Activated CD4-positive, CD25-positive, alpha-beta regulatory T cell (primary cell): ENCODE measurements at places on chromosomes 12 and 14.

DNA sequence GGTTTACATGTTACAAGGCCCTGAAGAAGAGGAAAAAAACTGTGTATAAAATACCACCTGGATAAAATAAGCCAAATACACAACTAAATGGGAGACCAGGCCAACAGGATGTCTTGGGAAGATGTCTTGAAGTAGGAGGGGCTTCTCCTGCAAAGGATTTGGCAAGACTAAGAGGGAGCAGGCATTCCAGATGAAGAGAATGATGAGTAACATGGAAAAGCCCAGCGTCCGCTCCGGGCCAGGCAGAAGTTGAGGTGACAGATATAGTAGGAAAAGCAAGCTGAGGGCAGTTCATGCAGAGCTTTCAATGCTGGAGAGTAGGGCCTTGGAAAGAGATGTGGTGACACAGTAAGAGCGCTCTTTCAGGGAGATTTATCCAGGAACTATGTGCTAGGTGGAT is 16.1 kb upstream of the EIF4B start:
- no peak for DNase-seq

GRCh38 chr12:40292788-40293429 is 68.1 kb downstream of the LRRK2 start:
- no peak for DNase-seq

- DNase-seq, result no peak
These were observed 82.5 kb downstream of the SH2B3 start for GRCh38 chr12:111488271-111488670.

GRCh38 chr12:104439137-104439536 is 17.6 kb upstream of the CHST11 start:
- DNase-seq, result no peak

DNA sequence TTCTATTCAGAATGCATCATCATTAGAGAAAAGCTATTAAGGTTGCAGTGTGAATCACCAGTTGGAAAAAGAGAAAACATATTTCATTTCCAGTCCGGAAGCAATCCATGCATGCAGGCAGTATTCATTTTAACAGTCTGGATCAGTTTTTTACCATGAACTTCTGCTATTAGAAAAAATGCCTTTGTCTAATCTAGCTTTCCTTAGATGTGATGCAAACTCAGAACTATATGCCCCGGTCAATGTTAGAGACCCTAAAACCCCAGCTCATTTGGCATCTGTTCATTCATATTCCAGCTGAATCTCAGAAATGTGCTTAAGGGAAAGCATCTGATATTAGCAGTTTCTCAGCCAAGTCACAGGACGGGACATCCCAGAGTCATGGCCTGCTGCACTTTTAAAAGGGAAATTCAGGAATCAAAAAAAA is 8.5 kb downstream of the IRAK3 start:
- no peak for DNase-seq

- DNase-seq, result no peak
These were observed 83.4 kb upstream of the NOS1 start for GRCh38 chr12:117444781-117445180.

GRCh38 chr12:71158361-71158882 is 623 bp upstream of the TSPAN8 start:
- no peak for DNase-seq

DNA sequence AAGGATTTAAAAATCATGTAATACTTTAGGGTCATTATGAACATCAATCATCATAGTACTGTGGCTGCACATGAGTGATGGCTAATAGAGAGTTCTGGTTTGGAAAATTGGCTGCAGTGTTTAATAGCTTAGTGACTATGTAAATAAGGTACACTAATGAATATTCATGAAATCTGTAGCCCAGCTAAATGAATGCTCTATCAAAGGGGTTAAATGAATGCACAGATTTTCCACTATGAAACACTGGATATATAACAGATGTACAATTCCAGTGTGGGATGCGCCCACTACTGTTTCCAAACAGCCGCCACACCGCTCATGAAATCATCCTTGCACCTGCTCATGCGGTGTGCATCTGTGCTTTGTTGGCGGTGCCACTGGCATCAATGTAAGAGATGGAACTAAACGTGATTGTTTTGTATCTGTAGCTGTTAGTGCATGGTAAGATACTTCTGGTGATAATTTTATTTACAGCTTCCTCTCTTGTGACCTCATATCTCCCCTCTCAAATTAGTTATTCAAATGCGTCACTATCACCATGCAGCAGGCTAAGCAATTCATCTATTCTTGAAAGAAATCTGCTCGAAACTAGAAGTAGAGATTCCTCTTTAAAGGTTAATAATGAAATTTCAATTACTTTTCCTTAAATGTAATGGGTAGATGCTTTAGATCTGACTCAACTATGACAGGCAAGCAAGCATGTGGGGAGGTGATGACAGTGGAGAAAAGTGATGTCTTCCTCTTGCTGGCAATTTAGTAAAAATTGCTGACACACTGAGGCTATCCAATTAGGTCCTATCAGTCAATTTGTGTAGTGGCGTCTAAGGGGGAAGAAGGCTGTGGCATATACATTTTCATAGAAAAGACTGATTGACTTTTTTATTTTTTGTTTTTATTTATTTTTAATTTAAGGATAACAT is 433.6 kb downstream of the AEBP2 start:
- DNase-seq, result no peak

DNA sequence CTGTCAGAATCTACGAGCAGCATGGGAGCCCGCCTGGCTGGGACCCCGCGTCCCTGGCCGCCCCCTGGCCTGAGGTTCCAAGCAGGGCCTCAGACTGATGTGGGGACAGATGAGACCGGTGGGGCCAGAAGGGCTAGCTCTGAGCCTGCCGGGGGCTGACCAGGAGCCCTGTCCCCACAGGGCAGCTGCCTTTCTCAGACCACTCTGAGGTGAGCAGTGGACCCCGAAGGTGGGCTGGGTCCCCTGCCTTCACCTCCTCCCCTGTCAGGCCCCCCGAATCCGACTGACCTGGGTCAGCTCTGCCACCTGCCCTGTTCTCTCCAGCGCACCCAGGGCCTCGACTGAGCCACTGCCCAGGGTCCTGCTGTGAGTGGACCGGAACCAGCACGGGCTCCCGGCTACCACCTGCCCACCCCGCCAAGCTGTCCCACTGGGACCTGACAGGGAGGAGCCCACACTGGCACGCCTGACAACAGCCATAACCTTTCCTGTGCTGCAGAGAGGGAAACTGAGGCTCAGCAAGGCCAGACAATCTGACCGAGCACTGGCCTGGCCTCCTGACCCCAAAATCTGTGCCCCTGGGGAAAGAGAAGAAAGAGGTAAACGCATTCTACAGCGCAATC is 29.7 kb upstream of the TMEM179 start:
- no peak for DNase-seq

- no peak for DNase-seq
These were observed 9.8 kb downstream of the BTBD7 start for GRCh38 chr14:93322929-93323599.

DNA sequence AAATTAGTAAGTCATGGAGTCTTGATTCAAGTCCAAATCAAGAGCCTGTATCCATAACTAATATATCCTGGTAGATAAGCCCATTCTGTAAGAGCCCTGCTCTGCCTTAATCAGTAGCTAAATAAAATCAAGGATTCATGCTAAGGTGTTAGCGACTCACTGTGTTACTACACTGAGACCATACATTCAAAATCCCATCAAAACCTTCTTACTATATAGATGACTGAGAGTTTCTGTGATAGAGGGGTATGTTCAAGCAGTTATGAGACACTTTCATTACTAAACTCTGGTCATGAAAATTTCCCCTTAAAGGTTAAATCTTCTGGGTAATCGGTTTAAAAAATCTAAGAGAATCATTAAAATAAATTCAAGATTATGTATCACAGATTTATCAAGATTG is 78.5 kb downstream of the MDGA2 start:
- DNase-seq, result no peak

- DNase-seq, result no peak
These were observed 294.9 kb downstream of the ETNK1 start for GRCh38 chr12:22919883-22920282.
